ENCODE measurements at places on chromosomes 12 and 14. TPM values are rescaled to one million over a fixed set of nuclear protein-coding genes. Genes with fewer than 3 reads are reported as not detected.

The AGAP2 gene
- total RNA-seq = under 0.01 TPM

DNA sequence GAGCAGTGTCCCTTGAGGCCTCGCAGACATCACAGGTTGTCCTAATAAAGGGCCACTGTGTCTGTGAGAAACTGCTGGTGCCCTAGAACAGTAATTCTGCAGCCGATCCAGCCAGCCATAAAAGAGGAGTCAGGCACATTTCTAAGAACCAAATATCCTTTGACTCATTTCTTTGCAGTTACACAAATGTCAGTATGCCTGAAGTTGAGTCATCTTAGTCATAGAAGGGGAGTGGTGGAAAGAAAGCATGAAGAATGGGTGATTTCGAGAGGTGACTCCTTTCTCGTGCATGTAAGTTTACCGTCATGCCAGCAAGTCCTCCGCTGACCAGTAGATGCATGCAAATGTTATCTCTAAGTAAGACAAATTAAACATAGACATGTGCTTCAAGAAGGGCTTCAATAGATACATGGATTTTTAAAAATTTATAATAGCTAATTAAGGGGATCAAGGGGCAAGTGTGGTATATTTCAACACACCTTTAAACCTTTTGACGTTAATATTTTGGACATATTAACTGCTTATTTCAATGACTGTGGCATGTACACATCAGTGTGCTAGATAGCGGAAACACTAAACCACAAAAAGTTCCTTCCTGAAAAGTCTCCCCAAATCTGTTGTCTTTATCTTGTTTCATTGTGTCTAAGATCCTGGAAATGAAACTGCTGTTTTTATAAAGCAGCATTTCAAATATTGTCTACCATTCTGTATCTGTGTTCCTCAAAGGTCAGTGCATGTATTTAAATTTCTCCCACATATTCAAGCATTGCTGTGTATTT is 497.4 kb downstream of the NPAS3 start:
- peak; percentile 70 for DNase-seq

- peak; percentile 35 for DNase-seq
Observed at GRCh38 chr12:124391340-124392261, 96.7 kb downstream of the RFLNA start.

The MORN3 gene
- 3.1 TPM for total RNA-seq

GRCh38 chr12:50013361-50014147 is 11.7 kb downstream of the RACGAP1 start:
- DNase-seq = no peak

The PRR4 gene
- 1.4 TPM for total RNA-seq

GRCh38 chr14:79082883-79083282 is 912.7 kb downstream of the NRXN3 start:
- DNase-seq = no peak

The APPL2 gene
- 111 TPM for total RNA-seq

- DNase-seq = no peak
Observed at GRCh38 chr14:99024926-99025325, 247.1 kb downstream of the BCL11B start.

DNA sequence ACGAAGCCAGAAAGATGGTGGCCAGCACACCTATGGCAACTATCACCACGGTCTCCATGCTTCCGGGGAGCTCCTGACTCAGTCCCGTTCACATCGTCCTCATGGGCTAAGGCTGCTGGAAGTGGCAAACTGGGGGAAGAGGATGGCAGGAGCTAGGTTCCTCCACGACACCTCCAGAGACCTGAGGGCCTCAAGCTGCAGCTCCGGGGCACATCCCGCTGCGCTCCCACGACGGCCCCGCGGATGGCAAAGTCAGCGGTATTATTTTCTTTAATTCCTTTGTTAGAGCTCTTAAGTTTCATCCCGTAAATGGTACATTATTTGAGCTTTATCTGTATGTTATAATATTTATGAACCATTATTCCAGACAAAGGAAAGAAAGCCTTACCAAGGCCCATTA is 190.5 kb downstream of the DACT1 start:
- no peak for DNase-seq

The WNT5B gene
- 11.0 TPM for total RNA-seq

DNA sequence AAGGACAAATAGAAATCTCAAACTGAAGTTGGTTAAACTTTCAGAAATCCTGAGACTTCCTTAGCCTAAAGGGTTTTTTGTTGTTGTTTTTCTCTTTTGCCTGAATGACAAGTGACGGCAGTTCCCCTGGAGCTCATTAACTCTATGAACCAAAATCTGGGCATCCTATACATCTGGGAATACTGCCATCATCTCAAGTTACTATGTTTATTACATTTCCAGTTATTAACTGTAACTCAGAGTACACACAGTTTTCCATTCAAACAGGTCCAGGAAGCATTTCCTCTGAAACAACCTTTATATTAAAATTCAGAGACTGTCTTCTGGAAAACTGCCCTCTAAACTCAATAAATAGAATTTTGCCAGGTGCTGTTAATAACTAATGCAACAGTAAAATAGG is 55.6 kb upstream of the CDKL1 start:
- DNase-seq = no peak

- no peak for DNase-seq
Observed at GRCh38 chr12:100289038-100289437, 22.1 kb downstream of the SCYL2 start.

The SCN8A gene
- total RNA-seq = 1.0 TPM

GRCh38 chr14:32560209-32560857 is 231.2 kb downstream of the AKAP6 start:
- DNase-seq = peak; percentile 80

GRCh38 chr12:58557171-58557570 is 363.1 kb downstream of the LRIG3 start:
- peak; percentile 92 for DNase-seq

The BTBD6 gene
- 44.1 TPM for total RNA-seq

DNA sequence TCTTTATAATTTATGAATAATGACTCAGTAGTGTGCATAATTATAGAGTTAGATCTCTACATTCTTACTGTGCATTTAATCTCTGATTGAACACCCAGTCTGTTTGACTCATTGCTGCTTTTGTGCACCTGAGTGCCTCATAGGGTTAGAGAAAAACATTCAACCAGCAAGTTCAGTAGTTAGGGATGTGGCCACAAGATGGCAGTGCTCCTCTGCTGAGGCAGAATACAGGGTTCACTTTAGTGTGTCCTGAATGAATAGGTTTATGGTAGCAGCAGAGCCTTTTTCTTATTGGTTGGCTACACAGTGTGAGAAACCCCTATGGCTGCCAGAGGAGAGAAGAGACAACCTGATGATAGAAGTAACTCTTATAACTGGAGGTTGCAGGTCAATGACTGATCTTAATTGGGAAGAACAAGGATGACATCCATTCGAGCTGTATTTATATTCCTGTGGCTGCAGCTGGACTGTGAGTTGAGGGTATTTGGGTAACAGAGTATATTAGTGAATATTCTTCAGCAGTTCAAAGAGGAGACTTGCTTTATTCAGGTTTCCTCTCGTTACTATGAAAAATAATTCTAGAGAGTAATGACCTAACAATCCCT is 194.9 kb upstream of the OR4E1 start:
- peak; percentile 39 for DNase-seq

DNA sequence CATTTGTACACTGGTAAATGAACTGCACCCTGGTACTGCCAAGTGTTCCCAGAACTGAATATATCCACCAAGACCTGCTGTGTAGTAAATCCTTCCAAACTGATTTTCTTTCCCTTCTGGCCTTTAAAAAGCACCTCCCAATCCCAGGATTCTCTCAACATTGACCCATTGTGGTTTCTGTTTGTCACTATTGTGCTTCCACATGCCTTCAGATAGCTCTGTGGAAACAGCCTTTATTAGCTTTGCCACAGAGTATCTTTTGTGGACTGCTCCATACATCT is 949 bp upstream of the KIF21A start:
- DNase-seq = no peak

DNA sequence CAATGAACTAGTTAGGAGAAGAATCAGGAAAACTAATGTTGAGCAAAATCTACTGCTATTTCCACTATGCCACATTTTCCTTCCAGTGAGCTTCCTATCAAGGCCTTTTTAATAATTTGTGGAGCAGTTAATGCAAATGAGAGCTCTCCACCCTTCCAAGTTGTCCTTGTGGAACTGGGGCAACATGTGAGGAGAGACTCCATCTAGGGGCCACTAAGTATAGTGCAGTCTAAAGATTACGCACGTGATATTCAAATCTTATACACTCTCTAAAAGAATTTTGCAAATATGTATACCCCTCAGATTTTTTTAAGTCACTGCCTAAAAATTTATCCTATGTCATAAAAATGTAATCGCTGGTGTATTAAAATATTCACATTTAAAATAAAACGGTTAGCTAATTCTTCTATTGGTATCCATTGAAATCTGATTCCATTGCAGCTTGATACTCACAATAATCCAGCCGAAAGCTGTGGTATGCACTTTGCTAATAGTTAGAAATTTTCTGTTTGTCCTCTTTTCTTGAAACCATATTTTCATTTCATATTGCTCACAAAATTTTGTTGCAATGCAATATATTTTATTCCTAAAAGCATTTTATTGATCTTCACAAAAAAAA is 100.1 kb downstream of the PAH start:
- DNase-seq = peak; percentile 26

DNA sequence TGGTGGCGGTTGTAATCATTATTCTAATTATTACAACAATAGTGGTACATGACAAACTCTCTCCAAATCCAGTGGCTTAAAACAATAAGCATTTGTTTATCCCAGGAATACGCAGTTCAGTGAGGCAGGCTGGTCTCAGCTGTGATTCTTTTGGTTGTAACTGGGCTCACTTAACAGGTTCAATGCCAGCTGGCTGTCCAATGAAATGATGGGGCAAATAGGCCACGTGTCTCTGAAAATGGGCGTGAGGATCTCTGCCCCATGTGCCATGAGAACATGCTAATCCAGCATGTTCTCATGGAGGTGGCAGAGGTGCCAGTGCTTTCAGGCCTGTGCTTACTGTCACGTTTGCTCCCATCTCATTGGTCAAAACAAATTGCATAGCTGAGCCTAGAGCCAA is 73.1 kb upstream of the CLMN start:
- DNase-seq = no peak

DNA sequence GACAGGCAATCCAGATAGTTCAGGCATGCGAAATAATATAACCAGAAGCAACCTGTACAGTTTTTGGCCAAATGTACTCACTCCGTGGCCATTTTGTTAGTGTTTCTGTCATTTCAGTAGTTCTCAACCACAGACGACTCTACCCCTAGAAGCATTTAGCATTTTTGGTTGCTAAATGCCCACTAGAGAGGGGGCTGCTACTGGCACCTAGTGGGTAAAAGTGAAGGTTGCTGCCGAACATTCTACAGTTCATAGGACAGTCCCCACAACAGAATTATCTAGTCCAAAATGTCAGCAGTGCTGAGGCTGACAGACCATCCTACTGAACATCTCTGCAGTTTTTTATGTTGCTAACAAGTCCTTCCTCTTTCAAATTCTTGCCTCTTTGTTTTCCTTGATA is 107.4 kb downstream of the TSHR start:
- no peak for DNase-seq

The KRT82 gene
- not detected for total RNA-seq

- no peak for DNase-seq
Observed at GRCh38 chr12:12885096-12885792, 6.1 kb upstream of the GPRC5A start.

The MIP gene
- 0.15 TPM for total RNA-seq

The IL23A gene
- 25.2 TPM for total RNA-seq

The IL31 gene
- total RNA-seq = not detected

The PPP1R1A gene
- 4.0 TPM for total RNA-seq

- peak; percentile 83 for DNase-seq
Observed at GRCh38 chr12:107356266-107356936, 263.1 kb upstream of the CRY1 start.

The TROAP gene
- 6.6 TPM for total RNA-seq

The CHGA gene
- total RNA-seq = not detected

The ENO2 gene
- total RNA-seq = 41.3 TPM

GRCh38 chr12:80056845-80057244 is 42.5 kb upstream of the OTOGL start:
- DNase-seq = peak; percentile 20

- peak; percentile 55 for DNase-seq
Observed at GRCh38 chr14:91947475-91948184, at the start of gene FBLN5. Gene FBLN5 (minus strand): TSS chr14:91947694. CDS start chr14:91947229, 465 bp downstream.

The TNS2 gene
- total RNA-seq = 1.7 TPM

The TCL1B gene
- total RNA-seq = not detected

DNA sequence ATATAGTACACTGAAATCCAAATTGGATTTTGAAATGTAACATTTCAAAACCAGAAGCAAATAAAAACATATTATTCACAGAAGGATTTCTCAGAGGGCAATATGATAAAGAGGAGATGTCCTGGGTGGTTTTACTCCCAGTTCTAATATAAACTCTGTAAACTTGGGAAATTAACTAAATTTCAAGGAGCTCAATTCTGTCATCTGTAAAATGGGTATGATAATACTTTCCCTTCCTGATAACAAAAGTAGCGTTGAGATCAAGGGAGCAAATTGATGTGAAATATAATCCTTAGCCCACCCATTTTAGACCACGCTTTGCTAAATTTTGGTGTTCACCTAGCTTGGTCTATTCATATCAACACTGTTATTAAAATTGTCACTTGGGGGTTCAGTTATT is 192.5 kb upstream of the BTG1 start:
- DNase-seq = no peak

The ESRRB gene
- not detected for total RNA-seq

DNA sequence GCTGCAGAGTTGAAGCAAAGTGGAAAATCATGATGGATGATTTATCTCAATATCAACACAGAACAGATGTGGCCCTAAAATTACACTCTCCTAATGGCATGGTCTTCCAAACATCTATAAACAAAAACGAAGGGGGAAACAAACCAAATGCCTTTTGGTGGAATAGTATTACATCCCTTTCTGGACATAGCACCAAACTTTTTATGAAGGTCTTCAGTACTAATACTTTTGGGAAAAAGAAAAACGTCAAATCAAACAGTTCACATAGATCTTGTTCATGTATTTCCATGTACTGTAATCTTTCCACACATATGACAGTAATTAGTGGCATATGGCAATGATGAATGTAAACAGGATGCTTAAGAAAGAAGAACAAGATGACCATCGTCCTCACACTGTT is 22.9 kb upstream of the ANAPC7 start:
- DNase-seq = no peak

Data from renal cortical epithelial cell (primary cell).